Cardiac fibroblast (primary cell): ENCODE measurements at places on chromosomes 3 and 15.
A peak's percentile ranks its signal among the peaks of the same experiment; 100 is the strongest.

DNA sequence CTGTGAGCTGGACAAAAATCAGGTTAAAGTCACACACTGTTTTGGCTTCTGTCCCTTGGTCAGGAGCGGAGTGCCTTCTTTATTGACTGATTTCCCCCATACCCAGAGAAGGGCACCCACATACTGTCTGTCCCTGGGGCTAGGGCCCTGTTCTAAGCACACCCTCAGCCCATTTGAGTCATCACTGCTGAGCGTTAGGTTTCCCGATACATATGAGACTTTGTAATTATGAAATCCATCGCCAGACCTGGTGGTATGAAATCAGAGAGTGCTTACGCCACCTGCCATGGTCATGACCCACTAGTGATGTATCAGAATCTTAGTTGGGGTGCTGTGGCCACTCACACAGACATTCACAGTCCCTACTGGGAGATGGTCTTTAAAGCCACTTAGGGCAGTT, 96.8 kb downstream of the CHDH start:
- DNase-seq, result no peak

DNA sequence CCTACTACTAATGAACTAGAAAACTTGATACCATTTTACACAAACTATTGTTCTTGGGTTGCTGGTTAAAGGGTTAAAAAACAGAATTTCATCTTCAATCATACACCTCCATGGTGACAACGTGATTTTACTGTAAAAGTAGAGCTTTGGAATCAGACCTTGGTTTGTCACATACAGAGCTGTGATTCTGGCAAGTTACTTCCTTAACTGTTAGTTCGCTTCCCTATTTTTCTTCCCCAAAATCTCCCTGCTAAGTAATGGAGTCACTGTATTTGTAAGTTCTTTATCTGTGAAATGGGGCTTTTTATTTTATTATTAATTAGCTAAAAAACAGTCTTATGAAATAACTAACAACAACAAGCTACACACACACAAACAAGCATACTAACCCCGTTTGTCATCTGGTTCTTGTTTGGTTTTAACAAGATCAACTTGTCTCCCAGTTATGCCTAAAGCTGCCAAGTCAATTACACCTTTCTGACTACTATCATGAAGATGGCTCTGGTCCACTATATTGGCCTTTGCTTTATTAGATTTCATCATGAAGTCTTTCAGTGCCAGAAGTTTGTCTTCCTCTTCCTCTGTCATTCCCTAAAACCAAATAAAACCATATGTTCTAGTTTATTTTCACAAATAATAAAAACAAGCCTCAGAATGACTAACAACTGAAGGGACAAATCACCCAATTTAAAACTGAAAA, 38.6 kb downstream of the PIK3R4 start:
- no peak for DNase-seq

DNA sequence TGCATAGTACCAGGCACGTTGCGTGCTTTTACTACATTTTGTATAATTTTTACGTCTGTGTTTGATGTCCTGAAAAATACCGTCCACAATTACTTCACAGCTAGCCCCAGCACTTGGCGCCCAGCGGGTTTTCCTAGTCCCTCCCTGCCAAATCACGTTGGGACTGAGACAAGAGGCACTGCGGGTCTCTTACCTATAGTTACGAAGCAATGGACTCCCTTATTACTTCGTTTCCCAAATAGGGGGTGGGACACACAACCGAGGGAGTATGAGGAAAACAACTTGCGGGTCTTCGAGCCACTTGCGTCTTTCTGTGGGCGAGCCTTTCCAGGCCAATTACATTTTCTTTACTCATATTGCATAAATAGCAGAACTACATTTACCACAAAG, 620 bp upstream of the CMSS1 start:
- DNase-seq, result no peak

GRCh38 chr3:69647081-69647480, 92.2 kb upstream of the MITF start:
- DNase-seq, result no peak

DNA sequence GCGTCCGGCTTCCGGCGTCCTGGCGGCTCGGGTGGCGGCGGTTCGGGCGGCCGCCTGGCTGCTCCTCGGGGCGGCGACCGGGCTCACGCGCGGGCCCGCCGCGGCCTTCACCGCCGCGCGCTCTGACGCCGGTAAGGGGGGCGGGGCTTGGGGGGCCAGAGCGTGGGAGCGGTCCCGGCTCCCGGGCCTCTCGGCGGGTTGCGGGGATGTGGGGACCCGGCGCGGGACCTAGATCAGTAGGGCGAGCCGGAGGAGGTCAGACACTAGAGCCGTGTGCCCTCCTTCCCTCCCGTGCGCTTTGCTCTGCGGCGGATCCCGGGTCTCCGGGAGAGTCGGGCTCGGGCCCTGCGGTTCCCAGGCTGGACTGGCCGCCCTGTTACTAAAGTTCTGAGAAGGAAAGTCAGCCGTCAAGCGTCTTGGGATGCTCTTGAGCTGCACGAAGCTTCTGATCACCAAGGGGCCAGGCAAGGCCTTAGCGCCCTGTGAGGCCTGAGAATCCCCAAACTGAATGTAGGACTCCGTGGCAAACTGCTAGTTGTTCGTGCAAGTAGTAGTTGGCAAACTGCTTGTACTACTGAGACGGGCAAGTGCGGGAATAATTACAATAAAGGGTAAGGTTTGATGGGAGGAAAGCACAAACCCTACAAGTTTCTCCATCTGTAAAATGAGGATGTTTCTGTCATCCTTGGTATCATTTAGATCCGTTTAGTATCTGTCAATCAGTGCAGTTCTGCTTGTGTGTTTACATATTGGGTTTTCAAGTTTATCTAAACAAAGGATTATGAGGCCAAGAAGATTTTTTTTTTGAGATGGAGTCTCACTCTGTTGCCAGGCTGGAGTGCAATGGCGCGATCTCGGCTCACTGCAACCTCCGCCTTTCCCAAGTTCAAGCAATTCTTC, 587 bp downstream of the PIGX start:
- peak; percentile 67 for DNase-seq

DNA sequence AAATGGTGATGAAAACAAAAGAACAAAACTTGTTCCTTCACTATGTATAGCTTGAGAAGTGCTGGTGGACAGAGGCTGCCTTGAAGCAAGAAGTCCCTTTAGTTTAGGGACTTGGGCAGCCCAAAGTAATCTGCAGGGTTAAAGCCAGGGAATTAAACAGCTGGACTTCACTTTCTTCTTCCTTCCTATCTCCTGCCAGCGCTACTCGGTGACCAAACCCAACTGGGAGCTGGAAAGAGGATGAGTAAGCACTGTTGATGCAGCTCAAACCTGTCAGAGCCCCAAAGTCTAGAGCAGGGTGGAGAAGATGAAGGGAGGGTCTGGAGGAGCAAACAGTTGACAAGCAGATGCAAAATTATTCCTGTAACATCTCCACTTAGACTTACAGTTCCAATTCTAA, 73.1 kb upstream of the FBN1 start:
- DNase-seq, result peak; percentile 68

- peak; percentile 28 for DNase-seq
These were observed 1.9 kb downstream of the RAP2B start for GRCh38 chr3:153163756-153164550.

- no peak for DNase-seq
These were observed 5.2 kb downstream of the NKTR start for GRCh38 chr3:42605546-42606173.

GRCh38 chr15:100075229-100075628, 266.5 kb downstream of the ADAMTS17 start:
- no peak for DNase-seq
